ENCODE measurements at places on chromosomes 1 and 21.
A peak's percentile ranks its signal among the peaks of the same experiment; 100 is the strongest.

DNA sequence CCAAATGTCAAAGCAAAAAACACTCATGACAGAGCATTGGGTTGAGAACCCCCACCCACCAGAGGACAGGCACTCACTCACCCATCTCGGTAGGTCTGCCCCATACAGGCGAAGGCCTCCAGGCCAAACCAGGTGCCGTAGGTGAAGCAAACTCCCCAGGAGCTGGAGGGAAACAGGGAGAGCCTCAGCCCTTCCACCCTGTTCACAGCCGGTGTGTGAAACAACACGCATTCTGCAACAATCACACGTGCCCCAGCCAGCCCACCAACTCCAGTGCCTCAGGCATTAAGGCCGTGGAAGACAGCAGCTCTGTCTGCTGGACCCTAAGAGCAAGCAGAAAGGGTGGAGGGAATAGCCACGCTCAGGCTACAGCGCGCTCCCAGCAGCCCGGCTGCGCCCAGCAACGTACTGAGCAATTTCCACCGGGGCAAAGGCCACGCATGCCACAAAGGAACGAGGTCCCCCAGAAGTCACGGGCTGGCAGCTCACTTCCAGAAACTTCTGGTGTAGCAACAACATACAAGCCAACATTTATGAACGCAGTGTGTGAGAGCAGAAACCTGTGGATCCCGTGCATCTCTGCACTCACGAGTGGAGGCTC lies 11.4 kb upstream of the SPATC1L start:
- peak; percentile 3 for DNase-seq

DNA sequence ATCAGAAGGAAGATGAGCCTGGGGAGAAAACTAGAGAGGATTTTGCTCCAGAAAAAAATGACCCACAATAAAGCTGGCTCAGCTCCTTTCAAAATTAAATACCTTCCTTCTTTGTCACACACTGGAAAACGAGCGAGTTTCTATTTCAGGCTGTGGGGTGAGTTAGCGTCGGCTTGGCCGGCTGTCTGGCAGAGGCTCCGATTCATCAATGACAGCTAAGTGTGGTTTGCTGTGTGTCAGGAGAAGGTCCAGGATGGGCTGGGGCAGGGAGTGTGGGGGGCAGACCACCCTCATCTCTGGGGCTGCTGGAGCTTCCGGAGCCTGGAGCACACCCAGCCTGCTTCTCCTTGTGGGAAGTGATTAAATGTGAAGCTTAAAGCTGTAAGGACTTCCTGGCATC lies 120.2 kb downstream of the ETS2 start:
- no peak for DNase-seq

DNA sequence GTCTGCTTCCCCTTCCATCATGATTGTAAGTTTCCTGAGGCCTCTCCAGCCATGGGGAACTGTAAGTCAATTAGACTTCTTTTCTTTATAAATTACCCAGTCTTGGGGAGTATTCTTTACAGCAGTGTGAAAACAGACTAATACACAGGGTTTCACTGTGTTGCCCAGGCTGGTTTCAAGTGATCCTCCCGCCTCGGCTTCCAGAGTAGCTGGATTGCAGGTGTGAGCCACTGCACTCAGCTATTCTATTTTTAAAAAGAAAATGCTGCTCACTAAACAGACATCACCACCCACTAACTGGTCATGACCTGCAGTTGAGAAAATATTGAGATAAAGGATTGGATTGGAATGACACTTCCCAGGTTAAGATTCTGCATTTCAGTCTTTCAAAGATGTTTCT lies 20.8 kb upstream of the SLC2A7 start:
- no peak for DNase-seq

- DNase-seq = no peak
Measured at GRCh38 chr1:150688763-150689162, 8.2 kb downstream of the GOLPH3L start.

GRCh38 chr21:34792504-34793089 lies 123.8 kb downstream of the CLIC6 start:
- no peak for DNase-seq
